Panc1 (cell line): ENCODE measurements at places on chromosomes 7 and 10. TPM values are rescaled to one million over a fixed set of nuclear protein-coding genes. Genes with fewer than 3 reads are reported as not detected.

DNA sequence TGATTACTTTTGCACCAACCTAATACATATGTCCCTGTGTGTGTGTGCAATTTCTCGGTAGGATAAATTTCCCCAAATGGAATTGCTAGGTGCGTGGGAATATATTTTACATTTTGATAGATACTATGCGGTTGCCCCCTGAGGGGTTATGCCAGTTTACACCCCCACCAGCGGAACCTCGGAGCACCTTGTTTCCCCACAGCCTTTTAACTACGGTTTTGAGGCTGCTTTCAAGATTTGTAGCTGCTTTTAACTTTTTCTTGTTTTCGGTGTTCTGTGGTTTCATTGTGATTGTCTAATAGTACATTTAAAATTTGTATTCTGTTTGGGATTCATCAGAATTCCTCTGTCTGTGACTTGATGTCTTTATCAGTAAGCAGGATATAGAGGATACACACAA lies 22.0 kb downstream of the PROSER2 start:
- DNase-seq = no peak

GRCh38 chr7:157549612-157550299 lies 213.0 kb downstream of the DNAJB6 start:
- no peak for DNase-seq

DNA sequence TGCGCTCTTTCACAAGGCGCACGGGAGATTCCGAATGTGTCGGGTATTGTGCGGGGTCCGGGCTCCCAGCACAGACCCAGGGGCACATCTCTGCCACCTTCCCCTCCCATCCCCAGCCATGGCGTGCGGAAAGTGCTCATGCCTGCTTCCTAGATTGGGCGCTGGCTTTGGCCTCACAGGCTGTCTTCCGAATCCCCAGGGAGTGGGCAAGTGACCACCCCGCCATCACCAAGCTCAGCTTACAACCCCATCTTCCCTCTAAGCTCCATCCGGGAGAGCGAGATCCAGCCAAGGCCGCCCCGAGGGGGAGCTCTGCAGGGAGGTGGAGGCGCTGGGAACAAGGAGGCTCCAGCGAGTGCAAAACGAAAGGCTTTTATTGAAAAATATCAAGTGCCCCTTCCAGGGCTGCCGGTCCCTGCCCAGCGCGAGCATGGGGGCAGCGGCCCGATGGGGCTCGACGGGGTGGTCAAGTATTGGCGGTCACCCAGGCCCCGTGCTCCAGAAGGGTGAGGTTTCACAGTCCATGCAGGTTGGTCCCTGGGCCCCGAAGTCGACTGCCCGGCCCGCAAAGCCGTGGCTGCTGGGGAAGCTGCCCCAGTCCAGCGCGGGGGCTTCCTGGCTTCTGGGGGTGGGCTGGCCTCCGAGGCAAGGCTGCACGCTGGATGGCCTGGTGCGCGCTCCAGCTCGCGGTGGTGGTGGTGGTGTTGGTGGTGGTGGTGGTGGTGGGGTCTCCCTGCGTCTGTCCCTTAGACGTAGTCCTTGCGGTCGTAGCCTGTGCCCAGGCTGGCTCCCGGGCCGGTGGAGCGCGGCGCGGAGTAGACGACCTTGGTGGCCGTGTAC lies 1.2 kb downstream of the CLDN3 start:
- DNase-seq = no peak

- DNase-seq = no peak
Observed at GRCh38 chr7:127413962-127414361, 21.5 kb upstream of the ZNF800 start.

DNA sequence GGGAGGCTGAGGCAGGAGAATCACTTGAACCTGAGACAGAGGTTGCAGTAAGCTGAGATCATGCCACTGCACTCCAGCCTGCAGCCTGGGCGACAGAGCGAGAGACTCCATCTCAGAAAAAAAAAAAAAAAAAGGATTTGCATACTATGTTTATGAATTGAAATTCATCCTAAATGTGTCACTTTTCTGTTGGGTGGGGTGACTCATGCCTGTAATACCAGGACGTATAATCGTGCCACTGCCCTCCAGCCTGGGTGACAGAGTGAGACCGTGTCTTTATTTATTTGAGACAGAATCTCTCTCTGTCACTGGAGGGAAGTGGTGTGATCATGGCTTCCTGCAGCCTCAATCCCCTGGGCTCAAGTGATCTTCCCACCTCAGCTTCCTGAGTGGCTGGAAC lies 5.8 kb downstream of the ZNF212 start:
- no peak for DNase-seq

- no peak for DNase-seq
Observed at GRCh38 chr7:80253237-80253636, 118.6 kb downstream of the GNAI1 start.

IDI1 gene
- 47.9 TPM for total RNA-seq

PKD1L1 gene
- 2.2 TPM for total RNA-seq
